ENCODE measurements at places on chromosomes 4 and X.

DNA sequence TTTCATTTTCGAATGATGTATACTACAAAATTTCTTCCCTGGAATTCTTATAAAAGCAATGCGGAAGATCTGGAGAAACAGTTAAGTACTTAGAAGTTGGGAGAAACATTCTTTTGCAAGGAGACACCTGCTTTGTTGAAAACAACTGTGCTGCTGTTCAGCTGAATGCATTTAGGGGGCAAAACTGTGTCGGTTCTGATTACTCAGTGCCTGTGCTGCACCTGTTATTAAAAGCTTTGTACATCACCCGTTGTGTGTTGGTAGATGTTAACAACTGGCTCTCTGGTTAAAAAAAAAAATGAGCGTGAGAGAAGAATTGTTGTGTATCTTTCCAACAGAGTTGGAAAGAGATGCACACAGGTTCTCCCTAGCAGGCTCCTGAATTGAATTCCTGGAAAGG, 184.1 kb upstream of the HHIP start:
- DNase-seq: no peak

DNA sequence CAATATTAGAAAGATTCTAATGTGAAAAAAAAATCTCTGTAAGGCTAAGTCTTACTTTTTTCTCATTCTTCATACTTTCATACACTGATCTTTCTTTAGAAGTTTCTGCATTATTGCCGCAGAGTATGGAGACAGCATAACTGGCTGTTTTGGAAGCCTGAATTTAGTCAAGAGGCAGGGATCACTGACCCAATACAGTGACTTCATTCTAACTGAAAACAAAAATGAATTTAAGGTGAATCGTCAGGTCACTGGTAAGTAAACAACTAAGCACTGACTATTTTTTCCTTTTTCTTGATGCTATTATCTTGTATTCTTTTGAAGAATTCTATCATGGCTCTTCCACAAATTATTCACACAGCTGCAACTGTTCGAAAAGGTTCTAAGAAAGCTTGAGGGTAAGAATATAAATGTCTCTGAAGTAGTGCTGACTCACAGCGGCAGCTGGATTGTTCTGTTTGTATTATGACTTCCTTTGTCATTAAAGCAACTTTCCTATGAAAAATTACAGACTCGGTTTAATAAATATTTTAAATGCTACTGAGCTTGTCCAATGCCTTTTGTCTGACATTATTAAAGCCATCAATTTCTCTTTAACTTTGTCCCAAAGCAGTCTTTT, 609.3 kb downstream of the FSTL5 start:
- DNase-seq: no peak

GRCh38 chr4:111631215-111631999, 513.8 kb upstream of the FAM241A start:
- no peak for DNase-seq

DNA sequence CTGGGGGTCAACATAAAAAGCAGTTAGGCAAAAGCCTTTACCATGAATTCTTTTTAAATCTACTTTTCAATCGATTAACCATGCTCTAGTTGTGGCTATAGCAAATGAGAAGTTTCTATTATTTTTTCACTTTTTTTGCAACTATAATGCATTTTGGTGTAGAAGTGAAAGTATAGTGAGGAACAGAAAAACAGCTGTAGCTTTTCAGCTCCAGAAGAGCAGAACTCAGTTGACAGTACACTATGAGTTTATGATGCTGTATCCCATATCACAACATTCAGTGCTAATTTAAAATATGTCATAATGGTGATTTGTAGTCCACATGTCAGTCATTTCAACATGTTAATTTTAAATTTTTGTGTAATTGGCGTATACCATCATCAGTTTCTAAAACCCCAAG, 8.7 kb upstream of the MUC7 start:
- no peak for DNase-seq

DNA sequence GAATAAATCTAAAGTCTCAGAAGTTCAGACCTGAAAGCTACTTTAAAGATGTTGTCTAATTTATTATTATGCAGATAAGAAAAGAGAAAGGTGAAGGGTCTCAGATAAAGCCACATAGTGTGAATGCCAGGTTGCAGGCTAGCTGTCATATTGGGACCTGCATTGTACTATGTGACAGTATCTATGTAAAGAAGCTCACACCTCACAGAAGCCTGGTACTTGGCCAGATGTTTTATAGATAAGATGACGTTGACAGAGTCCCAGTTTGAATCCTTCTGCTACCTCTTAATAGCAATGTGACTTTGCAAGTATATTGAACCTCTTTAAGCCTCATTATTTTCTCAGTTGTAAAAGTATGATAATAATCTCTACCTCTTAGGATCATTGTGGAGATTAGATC, 227.0 kb downstream of the SPRY1 start:
- no peak for DNase-seq

GRCh38 chr4:162117051-162117450, 46.7 kb downstream of the FSTL5 start:
- no peak for DNase-seq

GRCh38 chrX:48938721-48939425, 18.5 kb downstream of the OTUD5 start:
- peak; percentile 70 for DNase-seq

DNA sequence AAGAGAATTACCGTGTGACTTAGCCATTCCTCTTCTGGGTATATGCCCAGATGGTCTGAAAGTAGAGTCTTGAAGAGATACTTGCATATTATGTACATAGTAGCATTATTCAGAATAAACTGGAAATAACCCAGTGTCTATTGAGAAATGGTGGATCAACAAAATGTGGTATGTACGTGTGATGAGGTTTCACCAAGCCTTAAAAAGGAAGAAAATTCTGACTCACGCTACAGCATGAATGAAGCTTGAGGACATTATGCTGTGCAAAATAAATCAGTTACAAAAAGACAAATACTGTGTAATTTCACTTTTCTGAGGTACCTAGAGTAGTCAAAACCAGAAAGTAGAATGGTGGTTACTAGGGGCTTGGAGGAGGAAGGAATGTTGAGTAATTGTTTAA, 37.3 kb downstream of the GBA3 start:
- DNase-seq: no peak

GRCh38 chrX:33183361-33183760, 28.0 kb downstream of the DMD start:
- DNase-seq: no peak

GRCh38 chr4:622071-622995, 3.0 kb upstream of the PDE6B start:
- DNase-seq: no peak

DNA sequence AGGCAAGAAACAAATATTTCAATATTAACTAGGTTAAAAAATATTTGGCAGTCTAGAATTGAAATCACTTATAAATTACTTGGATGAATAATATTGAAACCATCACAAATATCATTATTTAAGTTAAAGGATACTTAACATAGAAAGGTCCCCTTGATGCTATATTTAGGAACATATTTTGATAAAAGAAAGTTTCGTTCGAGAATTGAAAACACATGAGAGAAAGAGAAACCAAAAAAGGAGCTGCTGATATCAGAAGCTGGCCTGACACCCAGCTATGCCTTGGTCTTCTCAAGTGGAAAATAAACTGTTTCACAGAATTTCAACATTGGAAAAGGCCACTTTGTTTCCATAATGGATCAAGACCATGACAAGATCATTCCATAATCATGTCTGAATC, 762.4 kb downstream of the DMD start:
- DNase-seq: no peak

DNA sequence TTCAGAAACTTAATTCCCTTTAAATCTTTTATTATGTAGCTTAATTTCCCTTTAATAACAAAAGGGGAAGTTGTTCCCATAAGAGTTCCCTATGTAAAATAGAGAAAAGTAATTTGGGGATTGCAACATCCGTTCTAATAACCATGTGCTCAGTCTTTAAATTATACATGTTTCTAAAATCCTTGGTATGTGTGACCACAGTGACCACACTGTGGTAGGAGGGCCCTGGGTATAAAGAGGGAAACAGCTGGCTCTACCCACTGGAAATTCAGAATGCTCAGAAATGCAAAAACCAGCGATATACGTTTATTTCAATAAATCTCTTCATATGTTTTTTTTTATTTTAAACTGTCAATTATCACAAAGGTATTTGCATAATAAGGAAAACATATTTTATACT, 219.1 kb downstream of the FGF13 start:
- DNase-seq: no peak

- DNase-seq: no peak
Observed at GRCh38 chrX:1430451-1430850, 22.3 kb downstream of the ASMTL start.

DNA sequence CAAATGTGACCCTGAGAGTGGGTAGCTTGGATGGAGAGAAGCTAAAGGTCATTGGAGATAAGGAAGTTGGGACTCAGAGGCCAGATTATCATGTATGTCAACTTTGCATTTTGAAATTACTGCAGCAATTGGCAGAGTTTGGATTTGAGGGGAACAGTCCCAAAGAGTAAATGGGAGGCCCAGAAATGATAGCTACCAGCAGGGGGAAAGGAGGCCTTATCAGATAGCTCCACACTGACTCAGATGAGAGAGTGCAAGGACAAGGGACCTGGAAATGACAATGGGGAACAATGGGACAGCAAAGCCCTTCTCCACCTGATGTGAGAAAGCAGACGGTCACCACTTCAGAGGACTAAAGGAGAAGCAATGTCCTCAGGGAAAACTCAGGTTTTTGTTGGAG, 201.5 kb upstream of the JADE1 start:
- DNase-seq: no peak

GRCh38 chr4:78379991-78380729, 171.4 kb upstream of the ANXA3 start:
- DNase-seq: no peak

GRCh38 chr4:5361968-5362367, 310.7 kb downstream of the STK32B start:
- DNase-seq: no peak

GRCh38 chrX:155857561-155857960, 23.6 kb upstream of the VAMP7 start:
- DNase-seq: no peak

DNA sequence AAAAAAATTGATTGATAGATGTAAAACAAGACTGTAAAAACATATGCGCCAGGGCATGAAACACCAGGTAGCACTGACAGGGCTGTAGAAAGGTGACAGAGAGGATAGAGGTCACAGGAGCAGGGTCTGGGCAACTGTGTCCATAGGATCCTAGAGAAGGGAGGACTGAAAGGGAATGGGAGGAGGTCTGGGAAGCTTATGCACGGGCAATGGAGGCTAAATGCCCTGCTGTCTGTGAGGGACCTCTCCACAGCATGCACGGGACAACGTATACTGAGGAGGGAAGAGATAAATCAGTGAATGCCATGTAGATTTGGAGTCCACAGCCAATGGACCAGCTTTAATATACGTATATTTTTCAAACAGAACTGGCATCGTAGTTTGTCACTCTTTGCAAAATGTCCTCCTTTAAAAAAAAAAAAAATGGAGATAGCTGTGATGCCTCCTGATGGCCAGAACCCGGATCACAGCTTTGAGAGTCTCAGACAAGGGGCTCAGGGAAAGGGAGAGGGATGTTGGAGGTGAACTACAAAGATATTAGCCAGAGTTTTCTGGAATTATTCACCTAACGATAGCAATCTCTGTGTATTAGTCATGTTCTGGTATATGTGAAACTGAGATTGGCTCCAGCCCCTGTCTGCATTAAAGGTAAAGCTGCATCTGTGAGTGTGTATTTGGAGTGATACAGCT, 16.0 kb downstream of the RAB40A start:
- no peak for DNase-seq

DNA sequence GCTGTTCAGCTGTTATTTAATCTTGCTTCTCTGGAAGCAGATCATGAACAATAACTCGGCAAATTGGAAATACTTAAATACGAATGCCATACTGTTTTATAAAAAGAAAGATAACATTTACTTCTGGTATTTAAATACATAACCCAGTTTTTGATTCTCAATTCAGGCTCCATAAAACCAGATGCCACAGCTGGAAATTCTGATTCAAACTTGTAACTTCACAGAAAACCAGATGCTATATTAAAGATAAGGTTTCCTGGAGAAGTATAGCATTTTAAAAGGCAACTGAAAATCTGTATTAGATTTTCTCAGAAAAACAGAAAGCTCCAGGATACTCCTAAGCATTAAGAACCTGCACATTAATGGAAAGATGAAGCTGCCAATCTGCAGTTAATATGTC, 40.2 kb downstream of the STX18 start:
- no peak for DNase-seq

DNA sequence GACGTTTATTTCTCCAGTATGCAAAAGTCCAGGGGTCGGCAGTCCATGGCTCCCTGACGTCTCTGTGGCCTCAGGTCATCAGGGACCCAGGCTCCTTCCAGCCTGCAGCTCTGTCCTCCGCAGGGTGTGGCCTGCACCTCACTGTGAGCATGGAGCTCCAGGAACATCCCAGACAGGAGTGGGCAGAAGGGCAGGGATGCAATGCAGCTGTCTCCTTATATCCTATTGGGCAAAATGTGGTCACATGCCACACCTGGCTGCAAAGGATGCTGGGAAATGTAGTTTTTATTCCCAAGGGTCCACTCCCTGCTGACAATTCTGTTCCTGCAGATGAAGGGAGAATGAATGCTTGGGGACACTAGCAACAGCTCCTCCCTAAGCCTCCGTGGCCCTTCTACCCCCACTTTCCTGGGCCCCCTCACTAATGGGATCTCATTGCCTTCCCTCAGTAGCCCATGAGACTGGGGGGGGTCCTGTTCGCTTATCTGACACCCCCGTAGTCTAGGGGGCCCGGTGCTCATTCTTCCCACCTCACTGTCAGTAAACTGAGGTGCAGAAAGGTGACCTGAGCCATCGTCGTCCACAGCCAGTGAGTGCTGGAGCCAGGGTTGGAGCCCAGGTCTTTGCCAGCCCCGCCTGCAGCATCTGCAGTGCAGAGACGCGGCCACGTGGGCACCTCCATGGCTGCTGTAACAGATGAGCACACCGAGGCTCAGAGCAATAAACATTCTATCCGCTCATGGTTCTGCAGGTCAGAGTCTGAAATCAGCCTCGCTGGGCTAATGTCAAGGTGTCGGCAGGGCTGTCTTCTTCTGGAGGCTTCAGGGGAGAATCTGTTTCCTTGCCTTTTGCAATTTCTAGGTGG, 5.9 kb upstream of the GRPEL1 start:
- no peak for DNase-seq

DNA sequence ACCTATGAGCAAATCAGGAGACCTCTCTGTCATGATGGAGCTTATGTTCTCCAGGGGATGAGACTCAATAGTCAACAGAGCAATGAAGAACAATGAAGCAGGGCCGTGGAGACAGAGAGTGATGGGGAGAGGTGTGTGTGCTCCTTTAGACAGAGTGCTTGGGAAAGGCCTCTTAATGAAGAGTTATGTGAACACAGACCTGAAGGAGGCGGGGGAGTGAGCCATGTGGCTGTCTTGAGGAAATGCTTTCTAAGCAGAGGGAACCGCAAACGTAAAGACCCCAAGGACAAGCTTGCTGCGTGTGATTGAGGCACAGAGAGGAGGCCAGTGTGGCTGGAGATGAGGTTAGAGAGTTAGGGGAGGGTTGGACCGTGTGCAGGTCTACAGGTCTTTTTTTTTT, 53.1 kb downstream of the CHRNA9 start:
- no peak for DNase-seq

DNA sequence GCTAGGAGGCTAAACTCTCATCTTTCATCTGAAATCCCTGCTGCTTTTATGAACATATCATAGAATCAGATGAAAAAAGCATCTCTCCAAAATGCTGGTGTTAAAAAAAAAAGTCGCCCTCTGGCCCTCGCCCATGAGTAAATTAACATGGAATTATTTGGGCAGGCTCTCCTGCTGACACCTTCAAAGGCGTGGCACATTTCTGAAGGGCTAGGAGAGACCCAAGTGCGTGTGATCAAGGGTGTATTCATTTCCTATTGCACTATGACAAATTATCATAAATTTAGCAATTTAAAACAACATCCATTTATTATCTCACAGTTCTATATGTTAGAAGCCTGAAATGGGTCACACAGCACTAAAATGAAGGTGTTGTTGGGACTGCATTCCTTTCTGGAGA, 5.1 kb downstream of the ANXA3 start:
- DNase-seq: no peak
